Kasumi-1 (cell line): ENCODE measurements at places on chromosomes 1 and 21.

DNA sequence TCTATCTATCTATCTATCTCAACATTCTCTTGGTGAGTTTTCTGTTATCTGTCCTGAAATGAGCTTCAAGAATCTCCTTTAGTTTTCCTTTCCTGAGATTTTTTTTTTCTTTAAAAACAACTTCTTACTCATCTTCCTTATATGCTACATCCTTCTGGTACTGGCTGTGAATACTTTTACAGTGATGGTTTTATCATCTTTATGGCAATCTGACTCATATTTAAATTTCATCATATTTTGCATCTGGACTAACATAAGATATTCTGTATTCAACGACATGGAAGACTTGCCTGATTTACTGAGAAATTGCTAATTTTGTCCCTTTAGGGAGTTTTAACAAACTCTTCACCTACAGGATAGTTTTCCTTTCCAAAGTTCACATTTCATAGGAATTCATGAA lies 33.0 kb downstream of the PDE4B start:
- DNase-seq: no peak

- DNase-seq: peak; percentile 72
These were observed 2.3 kb upstream of the BSND start for GRCh38 chr1:54996359-54996868.

GRCh38 chr1:87833166-87833565 lies 504.5 kb downstream of the LMO4 start:
- DNase-seq: no peak

GRCh38 chr1:230824919-230825721 lies 43.2 kb downstream of the C1orf198 start:
- peak; percentile 27 for DNase-seq

DNA sequence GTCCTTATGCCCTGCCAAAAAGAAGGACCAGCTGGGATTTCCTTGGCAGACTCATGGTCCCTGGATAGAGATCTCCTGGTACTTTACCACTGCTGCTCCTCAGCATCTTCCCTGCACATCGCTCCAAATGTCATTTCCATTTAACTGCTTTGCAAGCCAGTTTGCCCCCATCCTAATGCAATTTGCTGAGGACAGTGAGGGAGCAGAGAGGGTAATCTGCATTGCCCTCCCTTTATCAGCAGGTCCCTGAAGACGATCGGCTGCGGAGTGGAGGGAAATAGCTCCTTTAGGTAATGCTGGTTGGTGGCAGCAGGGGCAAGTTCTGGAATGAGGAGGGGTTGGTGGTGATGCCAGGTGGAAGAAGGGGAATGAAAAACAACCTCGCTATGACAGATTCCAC lies 2.7 kb downstream of the PLXNA2 start:
- DNase-seq: no peak

- DNase-seq: no peak
These were observed 147.3 kb downstream of the DUSP10 start for GRCh38 chr1:221594576-221594975.

DNA sequence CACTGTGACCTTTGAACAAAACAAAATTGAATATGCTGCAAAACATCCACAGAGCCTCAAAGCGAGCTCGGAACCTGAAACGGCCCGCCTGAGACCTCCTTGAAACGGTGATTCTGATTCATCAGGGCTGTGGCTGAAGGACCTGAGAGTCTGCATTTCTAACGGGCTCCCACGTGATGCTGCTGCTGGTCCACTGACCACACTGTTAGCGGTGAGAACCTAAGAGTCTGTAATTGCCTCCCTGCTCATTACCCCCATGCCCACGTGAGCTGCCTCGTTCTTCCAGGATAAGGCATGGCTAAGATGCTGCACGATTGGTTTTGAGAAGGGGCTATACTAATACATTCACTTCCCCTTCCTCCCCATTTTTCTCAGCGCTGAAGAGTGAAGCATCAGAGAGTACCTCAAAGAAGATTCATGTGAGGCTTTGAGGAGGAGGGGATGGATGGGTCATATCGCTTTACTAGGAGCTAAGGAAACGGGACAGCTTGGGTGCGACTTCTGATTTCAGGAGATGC lies 9.7 kb downstream of the TLR5 start:
- no peak for DNase-seq

GRCh38 chr1:115257591-115257990 lies 80.5 kb downstream of the NGF start:
- no peak for DNase-seq

- peak; percentile 87 for DNase-seq
These were observed 111.3 kb downstream of the ERG start for GRCh38 chr21:38386967-38387366.

GRCh38 chr1:30373471-30374399 lies 349.6 kb downstream of the MATN1 start:
- DNase-seq: no peak
